ENCODE measurements at places on chromosomes 7 and 10.
A peak's percentile ranks its signal among the peaks of the same experiment; 100 is the strongest.

- no peak for DNase-seq
Measured at GRCh38 chr7:156158693-156159092, 346.4 kb upstream of the SHH start.

DNA sequence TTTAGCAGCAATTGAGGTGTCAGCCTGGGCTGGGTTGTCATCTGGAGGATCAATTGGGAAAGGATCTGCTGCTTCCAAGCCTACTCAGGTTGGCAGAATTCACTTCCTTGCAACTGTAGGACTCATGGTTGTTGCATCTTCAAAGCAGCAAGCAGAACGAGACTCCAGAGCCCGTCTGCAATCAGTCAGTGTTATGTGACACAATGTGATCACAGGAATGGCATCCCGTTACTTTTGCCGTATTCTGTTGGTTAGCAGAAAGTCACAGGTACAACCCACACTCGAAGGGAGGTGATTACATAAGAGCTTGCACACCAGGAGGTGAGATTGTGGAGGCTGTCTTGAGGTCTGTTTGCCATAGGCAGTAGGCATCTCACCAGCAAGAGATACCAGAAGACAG, 15.4 kb upstream of the LYZL1 start:
- DNase-seq, result no peak

GRCh38 chr10:62527019-62527827, 153.1 kb downstream of the ZNF365 start:
- peak; percentile 27 for DNase-seq

DNA sequence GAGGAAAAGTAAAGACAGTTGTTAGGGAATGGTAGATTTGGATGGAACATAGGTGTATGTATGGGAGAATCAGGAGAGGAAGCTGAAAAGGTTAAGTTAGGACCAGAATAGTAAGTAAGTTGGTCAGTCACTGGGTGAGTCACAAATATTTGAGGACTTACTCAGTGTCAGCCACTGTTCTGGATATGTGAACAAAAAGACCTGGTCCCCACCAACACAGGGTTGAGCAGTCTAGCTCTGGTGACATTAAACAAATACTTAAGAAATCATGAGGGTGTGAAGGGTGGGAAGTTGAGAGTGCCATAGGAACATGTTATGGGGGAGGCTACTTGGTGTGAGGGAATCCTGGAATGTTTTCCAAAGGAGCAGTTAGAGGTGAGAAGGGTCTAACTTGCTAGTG, 246.9 kb downstream of the PTEN start:
- DNase-seq, result no peak

GRCh38 chr10:88293073-88293472, 290.0 kb downstream of the RNLS start:
- no peak for DNase-seq

Data from activated naive CD4-positive, alpha-beta T cell treated with anti-CD3 and anti-CD28 coated beads, Interleukin-2, amount 10 ng/mL, durations not matched to agents 7 days and 5 days (primary cell).